Stimulated activated CD4-positive, alpha-beta T cell treated with anti-CD3 and anti-CD28 coated beads, TNF-alpha, amount 100 ng/mL, for 24 hours (primary cell): ENCODE measurements at places on chromosomes 2 and 18.

DNA sequence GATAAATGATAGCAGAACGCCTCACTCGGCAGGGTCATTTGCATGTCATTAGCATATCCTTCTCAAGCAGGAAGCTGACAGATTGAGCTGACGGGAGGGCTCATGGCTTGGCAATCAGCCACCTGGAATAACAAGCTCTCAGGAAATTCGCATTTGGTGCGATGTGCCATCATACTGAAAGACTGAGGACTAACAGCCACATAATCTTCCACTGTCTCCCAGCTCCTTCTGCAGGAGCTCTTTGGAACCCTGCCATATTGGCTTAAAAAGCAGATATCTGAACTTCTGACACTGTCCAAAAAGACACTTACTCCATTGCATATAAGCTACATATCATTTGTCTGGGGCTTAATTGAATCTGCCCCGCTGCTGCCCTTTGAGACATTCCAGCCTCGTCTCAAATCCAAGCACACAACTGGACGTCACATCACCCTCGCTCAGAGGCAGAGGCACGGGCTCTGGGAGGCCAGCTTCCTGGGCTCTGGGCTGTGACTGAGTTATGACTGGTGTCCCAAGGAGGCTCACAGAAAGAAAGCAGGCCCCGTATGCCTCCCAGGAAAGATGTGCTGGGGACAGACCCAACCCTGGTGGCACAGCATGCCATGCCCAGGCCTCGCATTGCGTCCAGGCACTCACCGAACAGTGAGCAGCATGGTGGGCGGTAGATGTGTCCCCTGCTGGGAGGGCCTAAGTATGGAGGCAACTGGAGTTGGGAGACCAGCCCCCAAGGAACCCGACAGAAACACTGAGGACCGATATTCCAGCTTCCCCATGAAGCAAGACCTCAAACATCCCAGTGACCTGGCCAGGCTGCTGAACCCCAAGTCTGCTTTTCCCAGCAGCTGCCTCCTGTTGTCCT lies 228.0 kb downstream of the ATAD2B start:
- no peak for DNase-seq

DNA sequence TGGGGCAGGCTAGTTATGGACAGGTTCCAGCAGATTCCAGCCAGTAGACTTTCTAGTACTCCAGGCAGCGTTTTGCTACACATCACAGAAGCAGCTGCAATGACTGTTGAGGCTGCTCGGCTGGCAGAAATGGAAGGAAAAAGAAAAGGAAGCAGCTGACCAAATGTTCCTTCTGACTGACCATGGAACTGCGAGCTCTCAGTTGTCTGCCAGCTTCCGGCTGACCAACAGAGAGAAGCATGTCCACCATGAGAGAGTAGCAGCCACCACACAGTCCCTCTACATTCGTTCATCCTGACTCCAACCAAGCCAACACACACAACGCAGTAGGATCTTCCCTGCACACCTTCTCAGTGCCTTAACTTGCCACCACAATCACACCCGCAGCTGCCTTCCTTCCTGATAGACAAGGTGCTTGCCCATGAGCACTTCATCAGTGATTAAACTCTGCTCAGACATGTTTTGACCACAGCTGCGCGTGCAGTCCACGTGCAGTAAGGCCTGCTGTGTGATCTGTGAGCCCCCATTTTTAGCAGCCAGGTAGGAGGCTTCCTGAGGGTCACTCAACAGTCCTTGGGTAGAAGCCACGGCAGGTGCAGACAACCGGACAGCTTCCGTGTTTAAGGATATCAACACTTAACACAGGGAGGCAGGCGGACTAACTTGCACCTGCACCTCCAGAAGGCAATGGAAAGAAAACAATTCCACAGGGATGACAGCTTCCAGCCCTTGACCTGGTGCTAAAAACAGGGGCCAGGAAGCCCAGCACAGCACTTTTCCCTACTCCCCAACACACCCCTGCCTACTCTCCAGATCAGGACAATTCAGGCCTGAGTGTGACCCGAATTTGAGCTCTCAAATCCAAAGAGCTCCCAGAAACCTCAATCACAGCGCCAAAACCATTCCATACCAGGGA lies 996 bp downstream of the TGFBRAP1 start:
- no peak for DNase-seq

- no peak for DNase-seq
Measured at GRCh38 chr2:185825557-185825956, 87.0 kb downstream of the FSIP2 start.

GRCh38 chr18:44130376-44130942 lies 550.2 kb upstream of the SETBP1 start:
- no peak for DNase-seq

- no peak for DNase-seq
Measured at GRCh38 chr2:178345951-178346350, 105.0 kb downstream of the PRKRA start.

DNA sequence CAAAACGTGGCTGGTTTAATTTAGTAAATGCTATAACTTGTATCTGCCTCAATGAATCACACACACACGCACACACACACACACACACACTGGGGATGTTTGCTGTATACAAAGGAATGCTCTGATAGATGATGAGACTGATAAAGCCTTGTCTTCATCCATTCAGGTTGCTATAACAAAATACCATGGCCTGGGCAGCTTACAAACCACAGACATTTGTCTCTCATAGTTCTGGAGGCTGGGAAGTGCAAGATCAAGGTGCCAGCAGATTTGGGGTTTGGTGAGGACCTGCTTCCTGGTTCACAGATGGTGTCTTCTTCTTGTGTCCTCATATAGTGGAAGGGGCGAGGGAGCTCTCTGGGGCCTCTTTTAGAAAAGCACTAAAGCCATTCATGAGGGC lies 149.5 kb upstream of the HDAC4 start:
- no peak for DNase-seq
